ENCODE measurements at places on chromosomes 11 and 22.

DNA sequence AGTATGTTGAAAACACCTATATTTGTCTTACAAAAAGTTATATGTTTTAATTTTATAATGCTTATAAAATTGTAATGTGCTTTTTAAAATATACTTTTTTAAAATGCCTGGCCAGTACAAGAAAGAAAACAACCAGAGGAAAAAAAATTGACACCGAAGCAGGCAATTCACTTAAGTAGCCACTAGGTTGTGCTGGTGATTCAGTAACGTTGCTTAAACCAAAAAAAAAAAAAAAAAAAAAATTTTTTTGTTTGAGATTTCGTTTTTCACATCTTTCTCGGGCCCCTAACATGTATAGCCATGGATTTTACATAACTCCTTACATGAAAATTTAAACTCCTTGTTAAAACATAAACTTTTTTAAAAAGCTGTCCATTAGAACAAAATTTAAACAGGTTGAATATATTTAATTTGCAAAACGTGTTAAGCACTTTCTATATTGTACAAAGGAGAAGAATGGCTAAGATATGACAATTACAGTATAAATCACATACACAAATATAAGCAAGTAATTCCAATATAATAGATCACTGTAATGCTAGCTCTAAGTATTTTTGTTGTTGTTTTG lies 9.2 kb downstream of the OR8B4 start:
- DNase-seq: peak; percentile 72

- DNase-seq: no peak
These were observed 36.5 kb upstream of the CSNK1E start for GRCh38 chr22:38353701-38354100.

GRCh38 chr22:31579835-31580242 lies 82.2 kb downstream of the PISD start:
- DNase-seq: no peak

GRCh38 chr22:24423519-24424000 lies 3.8 kb upstream of the ADORA2A start:
- DNase-seq: peak; percentile 59

DNA sequence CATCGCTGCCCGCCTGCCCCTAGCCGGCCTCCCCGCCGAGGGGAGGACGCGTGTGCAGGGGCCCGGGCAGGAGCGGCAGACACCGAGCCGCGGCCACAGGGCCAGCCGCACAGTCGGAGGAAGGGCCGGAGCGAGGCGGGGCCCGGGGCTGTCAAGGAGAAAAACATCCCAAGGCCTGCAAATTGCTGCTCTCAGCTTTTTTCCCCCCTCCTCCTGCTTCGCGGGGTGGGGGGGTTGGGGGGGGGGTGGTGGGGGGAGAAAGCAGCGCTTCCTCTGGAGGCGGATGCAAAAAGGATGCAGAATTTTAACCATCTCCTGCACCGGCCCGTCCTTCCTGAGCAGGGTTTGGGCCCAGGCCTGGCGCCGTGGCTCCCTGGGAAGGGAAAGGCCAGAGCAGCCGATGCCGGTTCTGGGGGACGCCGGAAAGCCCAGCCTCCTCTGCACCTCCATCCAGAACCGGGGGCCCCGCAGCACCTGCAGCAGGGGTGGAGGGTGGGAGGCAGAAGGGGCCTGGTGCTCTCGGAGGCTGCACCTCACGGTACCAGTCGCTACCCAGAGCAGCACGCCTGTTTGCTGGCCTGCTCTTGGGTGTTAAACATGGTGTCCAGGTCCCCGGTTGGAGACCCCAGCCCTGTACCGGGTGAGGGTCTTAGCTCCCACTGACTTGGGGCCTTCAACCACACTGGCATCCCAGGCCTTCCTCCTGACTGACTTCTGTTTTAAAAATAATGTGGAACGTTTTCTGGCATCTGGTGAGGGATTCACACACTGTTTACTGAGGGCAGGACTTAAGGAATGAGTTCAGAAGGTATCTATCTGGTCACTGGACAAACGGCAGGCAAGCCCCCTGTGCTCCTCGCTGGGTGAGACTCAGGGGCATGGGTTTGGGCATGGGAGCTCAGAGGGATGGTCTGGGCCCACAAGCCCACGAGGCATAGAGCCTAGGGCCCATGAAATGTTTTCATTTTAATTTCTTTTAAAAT lies 77.4 kb upstream of the WNT7B start:
- peak; percentile 73 for DNase-seq

- DNase-seq: no peak
These were observed 452.3 kb downstream of the KCNA4 start for GRCh38 chr11:29564486-29564885.

- peak; percentile 63 for DNase-seq
These were observed 103.5 kb downstream of the DDX10 start for GRCh38 chr11:108768370-108768769.

DNA sequence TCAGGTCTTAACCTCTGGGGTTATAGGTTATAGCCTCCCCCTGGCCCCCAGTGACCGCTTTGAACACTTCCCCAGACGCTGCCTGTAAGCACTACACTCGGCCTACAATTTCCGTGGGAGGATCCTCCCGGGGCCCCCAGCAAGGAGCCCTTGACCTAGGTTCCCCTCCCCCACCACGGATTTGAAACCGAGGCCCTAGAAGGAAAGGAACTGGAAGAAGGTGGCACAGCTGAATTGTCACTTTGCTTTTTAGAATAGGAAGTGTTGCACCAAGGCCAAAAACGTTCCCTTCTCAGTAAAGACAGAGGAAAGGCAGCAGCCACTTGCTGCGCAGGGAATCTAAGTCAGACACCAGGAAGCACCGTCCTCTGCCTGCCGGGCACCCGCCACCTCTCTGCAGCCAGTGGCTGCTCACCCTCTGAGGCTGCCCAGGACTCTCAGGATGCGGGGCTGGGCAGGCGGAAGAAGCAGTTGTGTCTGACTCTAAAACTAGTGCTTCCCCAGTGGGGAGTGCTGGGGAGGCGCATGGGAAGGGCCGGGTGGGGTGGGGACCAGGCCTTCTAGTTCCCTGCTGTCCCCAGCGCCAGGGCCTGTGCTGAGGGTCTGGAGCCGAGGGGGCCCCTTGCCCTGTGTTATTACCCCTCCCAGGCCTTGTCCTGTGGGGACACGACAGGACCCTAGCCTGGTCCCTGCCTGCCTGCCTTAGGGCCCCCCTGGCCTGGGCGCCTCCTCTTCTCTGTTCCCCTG lies 7.9 kb upstream of the FLRT1 start:
- DNase-seq: peak; percentile 59

DNA sequence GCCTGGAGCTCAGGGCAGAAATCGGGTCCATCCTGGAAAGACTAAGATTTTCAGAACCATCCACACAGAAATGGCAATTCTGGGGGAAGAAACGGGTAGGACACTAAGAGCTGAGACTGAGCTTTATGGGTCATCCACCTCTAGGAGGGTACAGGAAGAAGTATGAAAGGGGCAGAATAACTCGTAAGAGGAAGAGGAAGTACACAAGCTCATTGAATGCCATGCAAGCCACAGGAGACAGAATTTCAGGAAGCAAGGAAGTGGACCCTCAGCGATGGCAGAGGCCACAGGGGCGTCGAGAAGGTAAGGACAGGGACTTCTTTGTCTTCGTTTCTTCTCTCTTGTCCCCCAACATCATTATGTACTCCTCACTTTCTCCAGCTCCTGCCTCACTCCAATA lies 169.6 kb downstream of the MAML2 start:
- peak; percentile 39 for DNase-seq

DNA sequence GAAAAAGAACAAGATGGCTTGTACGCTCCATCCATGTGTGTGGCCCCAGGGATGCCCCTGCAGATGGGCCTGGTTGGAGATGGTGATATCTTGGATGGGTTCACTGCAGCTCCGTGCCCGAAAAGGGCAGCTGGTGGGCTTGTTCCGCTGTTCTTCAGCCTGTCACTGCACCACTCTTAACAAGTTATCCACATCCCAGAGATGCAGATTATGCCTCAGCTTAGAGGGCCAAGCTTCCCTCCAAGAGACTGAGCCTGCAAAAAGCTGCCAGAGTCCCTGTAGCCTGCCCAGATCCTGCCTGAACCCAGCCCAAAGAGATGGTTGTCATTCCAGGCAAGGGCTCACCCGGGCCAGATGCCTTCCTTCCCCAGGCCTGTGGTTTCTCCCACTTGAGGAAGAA lies 308.0 kb downstream of the OPCML start:
- DNase-seq: no peak

- no peak for DNase-seq
These were observed 86.7 kb upstream of the IZUMO1R start for GRCh38 chr11:94217705-94218104.

DNA sequence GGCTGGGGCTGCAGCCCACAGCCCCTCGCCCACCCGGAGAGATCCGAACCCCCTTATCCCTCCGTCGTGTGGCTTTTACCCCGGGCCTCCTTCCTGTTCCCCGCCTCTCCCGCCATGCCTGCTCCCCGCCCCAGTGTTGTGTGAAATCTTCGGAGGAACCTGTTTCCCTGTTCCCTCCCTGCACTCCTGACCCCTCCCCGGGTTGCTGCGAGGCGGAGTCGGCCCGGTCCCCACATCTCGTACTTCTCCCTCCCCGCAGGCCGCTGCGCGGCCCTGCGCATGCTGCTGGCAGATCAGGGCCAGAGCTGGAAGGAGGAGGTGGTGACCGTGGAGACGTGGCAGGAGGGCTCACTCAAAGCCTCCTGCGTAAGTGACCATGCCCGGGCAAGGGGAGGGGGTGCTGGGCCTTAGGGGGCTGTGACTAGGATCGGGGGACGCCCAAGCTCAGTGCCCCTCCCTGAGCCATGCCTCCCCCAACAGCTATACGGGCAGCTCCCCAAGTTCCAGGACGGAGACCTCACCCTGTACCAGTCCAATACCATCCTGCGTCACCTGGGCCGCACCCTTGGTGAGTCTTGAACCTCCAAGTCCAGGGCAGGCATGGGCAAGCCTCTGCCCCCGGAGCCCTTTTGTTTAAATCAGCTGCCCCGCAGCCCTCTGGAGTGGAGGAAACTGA lies 731 bp downstream of the GSTP1 start:
- peak; percentile 81 for DNase-seq

GRCh38 chr11:75626889-75627529 lies 41.8 kb downstream of the MAP6 start:
- no peak for DNase-seq

- no peak for DNase-seq
These were observed 10.9 kb downstream of the LINC01488 start for GRCh38 chr11:69492201-69492991.

GRCh38 chr11:96267496-96268032 lies 75.4 kb downstream of the MAML2 start:
- DNase-seq: no peak

DNA sequence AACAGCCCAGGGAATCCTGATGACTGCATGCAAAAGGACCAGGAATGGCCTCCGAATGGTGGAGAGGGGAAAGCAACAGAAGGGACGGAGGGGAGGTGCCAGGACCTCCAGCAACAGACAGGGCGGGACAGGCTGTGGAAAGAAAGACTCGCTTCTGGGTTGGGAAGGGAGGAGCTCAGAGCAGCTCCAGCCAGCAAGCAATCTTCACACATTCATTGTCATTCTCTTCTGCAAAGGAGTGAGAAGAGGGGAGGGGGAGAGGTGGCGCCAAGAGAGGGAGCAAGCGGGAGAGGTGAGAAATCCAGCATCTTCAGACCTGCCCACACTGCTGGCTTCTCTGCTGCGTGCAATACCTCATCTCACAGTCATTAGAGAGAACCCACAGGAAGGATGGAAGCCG lies 509.0 kb downstream of the BUD13 start:
- DNase-seq: no peak

DNA sequence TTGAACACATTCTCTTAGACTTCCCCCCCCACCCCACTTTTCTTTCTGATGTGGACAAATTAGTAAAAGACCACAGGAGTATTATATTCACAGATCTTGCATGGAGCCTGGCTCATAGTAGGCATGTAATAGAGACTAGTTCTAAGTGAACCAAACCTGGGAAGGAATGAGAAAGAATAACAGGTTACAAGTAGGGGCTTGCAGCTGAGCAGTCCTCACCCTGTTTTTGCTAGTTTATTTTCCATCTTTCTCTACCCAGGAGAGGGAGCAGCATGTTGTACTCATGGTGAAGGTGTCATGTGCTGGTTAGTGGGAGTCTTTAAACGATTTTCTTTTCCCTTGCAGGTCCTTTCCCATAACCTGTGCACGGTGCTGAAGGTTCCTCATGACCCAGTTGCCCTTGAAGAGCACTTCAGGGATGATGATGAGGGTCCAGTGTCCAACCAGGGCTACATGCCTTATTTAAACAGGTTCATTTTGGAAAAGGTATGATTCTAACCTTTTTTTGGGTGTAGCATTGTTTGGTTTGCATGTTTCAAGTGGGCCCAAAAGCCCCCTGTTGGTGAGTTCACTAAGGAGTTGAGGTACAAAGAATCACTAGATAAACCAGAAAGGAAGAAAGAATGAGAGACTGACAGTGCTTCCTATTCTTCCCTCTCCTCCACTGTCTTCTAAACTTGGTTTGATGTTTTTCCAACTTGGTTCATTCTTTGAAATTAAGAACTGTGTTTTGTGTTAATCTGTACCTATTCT lies 30.1 kb downstream of the SWAP70 start:
- DNase-seq: no peak

GRCh38 chr11:63775191-63775590 lies 6.6 kb upstream of the ZFTA start:
- DNase-seq: no peak

- peak; percentile 27 for DNase-seq
These were observed 128.6 kb upstream of the DDI1 start for GRCh38 chr11:103907548-103908455.

GRCh38 chr11:70368961-70369360 lies 29.4 kb upstream of the CTTN start:
- no peak for DNase-seq

DNA sequence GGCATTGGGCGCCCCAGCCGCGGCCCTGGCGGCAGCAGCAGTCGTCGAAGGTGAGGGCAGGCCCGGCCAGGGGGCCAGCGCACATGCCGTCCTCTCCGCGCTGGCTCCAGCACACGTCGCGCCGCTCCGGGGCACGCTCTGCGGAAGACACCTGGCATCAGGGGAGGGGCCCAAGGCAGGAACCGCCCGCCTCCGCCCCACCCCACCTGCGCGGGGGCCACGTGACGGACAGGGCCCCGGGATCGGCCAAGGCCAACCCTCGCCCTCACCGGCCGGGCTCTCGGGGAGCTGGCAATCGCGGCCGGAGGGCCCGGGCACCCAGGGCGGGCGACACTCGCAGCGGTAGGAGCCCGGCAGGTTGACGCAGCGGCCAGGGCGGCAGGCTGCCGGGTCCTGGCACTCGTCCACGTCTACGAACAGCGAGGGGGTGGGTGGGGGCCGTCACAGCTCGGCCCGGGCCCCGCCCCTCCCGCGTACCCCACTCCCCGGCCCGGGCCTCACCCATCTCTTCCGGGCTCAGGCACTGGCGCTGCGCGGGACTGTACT lies 14.9 kb downstream of the SCYL1 start:
- peak; percentile 91 for DNase-seq

- DNase-seq: peak; percentile 20
These were observed 45.3 kb downstream of the ZBTB44 start for GRCh38 chr11:130269326-130269943.

- no peak for DNase-seq
These were observed 229.0 kb upstream of the ZC3H12C start for GRCh38 chr11:109864151-109864661.

Data from hematopoietic multipotent progenitor cell treated with erythropoietin and hydrocortisone succinate and interleukin-3 and kit ligand, for 4 days (in vitro differentiated cells).